IMR-90 (cell line): ENCODE measurements at places on chromosomes 16 and 17. TPM values are rescaled to one million over a fixed set of nuclear protein-coding genes. Genes with fewer than 3 reads are reported as not detected.
A peak's percentile ranks its signal among the peaks of the same experiment; 100 is the strongest.

The CHST6 gene
- under 0.01 TPM in 2 replicates for total RNA-seq

DNA sequence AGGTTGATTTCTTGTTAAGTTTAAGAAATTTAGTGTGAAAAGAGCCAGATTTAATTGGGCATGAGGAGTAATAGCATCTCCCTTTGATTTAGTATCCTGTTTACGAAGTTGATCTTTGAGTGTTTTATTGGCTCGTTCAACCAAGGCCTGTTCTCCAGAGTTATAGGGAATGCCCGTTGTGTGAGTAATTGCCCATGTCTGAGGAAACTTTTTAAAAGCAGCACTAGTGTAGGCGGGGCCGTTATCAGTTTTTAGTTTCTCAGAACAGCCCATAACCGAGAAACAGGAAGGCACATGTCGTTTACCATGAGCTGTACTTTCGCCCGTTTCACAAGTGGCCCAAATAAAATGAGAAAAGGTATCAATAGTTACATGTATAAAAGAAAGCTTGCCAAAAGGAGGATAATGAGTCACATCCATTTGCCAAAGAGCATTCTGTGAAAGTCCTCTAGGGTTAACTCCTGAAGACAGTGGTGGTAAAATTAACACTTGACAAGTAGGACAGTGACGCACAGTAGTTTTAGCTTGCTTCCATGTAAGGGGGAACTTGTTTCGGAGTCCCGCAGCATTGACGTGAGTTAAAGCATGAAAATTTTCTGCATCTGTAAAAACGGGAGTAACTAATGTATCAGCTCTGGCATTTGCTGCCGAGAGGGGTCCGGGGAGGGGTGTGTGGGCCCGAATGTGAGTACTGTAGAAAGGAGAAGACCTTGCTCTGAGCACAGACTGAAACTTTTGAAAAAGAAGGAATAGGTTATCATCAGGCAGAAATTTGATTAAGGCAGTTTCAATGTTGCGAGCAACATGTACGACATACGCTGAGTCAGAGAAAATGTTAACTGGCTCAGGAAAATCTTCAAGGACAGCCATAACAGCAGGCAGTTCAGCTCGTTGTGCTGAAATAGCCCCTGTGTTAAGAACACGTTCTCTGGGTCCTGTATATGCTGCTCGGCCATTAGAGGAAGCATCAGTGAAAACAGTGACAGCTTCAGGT lies 18.5 kb upstream of the KCTD5 start:
- DNase-seq = no peak

- DNase-seq = no peak
Measured at GRCh38 chr17:75115555-75115954, 5.8 kb downstream of the ARMC7 start.

DNA sequence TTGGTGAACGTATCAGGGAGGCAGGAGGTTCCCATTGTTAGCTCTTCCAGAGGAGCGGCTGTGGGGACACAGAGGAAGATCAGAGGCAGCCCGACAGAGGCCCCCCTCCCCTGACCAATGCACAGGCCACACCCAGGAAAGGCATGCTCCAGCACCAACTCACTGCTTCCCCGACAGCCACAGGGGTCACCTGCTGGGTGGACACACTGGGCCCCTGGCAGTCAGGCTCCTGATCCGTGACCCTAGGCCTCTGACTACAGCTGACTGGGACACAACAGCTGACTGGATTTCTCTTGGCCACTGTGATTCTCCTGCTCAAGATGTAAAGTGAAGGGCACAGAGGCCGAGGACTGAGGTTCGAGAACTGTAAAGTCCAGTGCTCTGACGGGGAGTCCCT lies 63.5 kb downstream of the IL21R start:
- no peak for DNase-seq

DNA sequence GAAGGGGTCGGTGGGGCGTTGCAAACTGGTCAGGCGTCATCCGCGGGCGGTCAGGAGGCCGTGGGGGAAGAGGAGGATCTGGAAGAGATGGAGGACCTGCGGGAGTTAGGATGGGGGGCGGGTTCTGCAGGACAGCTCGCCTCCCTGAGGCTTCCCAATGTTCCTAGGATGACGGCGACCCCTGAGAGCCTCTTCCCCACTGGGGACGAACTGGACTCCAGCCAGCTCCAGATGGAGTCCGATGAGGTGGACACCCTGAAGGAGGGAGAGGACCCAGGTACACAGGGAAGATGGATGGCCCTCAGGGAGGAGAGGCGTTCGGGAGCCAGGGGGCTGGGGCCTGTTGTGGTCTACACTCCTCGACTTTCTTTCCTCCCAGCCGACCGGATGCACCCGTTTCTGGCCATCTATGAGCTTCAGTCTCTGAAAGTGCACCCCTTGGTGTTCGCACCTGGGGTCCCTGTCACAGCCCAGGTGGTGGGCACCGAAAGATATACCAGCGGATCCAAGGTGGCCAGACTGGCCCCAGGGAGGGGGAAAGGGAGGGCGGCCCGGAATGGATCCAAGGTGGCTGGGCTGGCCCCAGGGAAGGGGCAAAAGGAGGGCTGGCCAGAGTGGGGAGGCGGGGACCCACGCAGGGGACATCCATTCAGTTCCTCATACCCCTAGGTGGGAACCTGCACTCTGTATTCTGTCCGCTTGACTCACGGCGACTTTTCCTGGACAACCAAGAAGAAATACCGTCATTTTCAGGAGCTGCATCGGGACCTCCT lies 839 bp downstream of the PLD2 start:
- no peak for DNase-seq

The TBC1D3B gene
- not detected in 2 replicates for total RNA-seq

DNA sequence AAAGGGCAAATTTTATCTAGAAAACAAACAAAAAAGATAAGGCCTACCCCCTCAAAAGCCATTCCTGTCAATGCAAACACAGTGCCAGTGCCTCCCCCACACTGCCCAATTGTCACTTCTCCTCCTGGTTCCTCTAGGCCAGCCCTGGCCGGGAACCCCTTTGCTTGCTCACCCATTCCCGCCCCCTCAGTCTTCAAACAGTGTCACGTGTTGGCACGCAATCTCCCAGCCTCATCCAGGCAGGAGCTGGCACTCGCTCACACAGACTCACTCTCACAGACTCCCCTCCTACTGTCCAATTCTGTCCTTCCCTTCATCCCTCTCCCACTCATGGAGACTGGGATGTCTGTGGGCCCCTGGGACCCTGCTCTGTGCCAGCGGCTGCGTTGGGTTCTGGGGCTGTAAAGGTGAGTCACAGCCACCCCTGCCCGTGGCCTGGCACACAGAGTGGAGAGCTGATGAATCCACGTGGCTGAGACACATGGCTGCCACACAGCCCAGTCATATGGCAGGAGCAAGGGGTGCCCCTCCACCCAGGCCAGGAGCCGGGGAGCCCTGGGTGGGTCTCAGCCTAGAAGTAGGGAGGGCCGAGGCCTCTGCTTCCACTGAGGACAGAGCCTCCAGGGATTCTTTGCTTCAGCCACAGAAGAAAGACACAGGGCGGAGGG lies 54.8 kb downstream of the VAC14 start:
- DNase-seq = peak; percentile 94

- DNase-seq = peak; percentile 100
Measured at GRCh38 chr17:76371656-76372628, 12.5 kb upstream of the SPHK1 start.

DNA sequence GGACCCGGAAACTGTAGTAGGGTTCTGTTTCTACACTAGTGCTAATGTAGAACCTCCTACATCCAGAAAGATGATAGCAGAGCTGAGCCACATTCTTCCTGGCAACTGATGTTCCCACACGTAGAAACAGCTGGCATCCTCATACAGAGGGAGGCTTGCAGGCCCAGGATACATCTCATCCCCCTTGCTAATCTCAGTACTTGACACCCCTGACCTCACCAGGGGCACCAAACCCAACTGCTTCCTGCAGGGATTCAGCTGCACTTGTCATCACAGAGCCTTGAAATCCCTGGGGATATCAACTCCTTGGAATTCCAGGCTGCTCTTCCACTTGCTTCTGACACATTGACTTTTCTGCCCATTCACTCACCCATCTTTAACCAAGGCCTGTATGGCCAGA lies 75.2 kb upstream of the HSBP1 start:
- no peak for DNase-seq

GRCh38 chr17:29591146-29591736 lies 1.7 kb upstream of the ANKRD13B start:
- peak; percentile 45 for DNase-seq

The TSNAXIP1 gene
- total RNA-seq = 0.56 and 0.72 TPM in 2 replicates

The OR4D1 gene
- total RNA-seq = not detected in 2 replicates

The MMP15 gene
- 0.18 and 0.28 TPM in 2 replicates for total RNA-seq

The RILP gene
- 3.9 TPM in 2 replicates for total RNA-seq

The CDC42EP4 gene
- 14.3 and 16.1 TPM in 2 replicates for total RNA-seq

The EMP2 gene
- total RNA-seq = 17.8 and 18.3 TPM in 2 replicates
